Neuronal stem cell (in vitro differentiated cells): ENCODE measurements at places on chromosomes 1 and 21.

GRCh38 chr1:91645031-91645430 lies 144.4 kb downstream of the CDC7 start:
- H3K4me1 ChIP-seq: peaks cover 10% of the 10 kb centered on the region
- H3K36me3 ChIP-seq: no peaks in the 10 kb centered on the region
- peak overlapping the region; percentile 92 for H3K27ac ChIP-seq
- H3K27me3 ChIP-seq: no peaks in the 10 kb centered on the region

DNA sequence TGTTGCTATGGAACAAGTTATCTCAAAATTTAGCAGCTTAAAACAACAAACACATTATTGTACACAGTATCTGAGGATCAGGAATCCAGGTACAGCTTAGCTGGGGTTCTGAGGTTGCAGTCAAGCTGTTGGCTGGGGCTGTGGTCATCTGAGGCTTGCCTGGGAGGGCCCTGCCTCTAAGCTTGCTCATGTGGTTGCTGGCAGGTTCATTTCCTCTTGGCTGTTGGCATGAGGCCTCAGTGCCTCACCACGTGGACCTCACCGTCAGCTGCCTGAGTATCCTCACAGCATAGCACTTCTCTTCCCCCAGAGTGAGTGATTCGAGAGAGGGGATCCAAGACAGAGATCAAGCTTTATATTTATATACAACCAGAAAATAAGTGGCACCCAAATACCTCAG lies 18.6 kb downstream of the NTPCR start:
- no peaks in the 10 kb centered on the region for H3K27me3 ChIP-seq
- peaks cover 22% of the 10 kb centered on the region for H3K36me3 ChIP-seq
- no peak overlapping the region for H3K4me3 ChIP-seq
- no peak for DNase-seq

- H3K36me3 ChIP-seq: no peaks in the 10 kb centered on the region
- no peak overlapping the region for H3K4me3 ChIP-seq
- H3K27me3 ChIP-seq: no peaks in the 10 kb centered on the region
- DNase-seq: no peak
- H3K4me1 ChIP-seq: no peaks in the 10 kb centered on the region
Measured at GRCh38 chr1:115373305-115373704, 35.3 kb upstream of the NGF start.

GRCh38 chr1:186403632-186404031 lies 28.0 kb downstream of the ODR4 start:
- H3K27ac ChIP-seq: no peak overlapping the region
- no peaks in the 10 kb centered on the region for H3K27me3 ChIP-seq
- peaks cover 5% of the 10 kb centered on the region for H3K36me3 ChIP-seq

- H3K27ac ChIP-seq: no peak overlapping the region
- H3K27me3 ChIP-seq: peaks cover 27% of the 10 kb centered on the region
- no peaks in the 10 kb centered on the region for H3K36me3 ChIP-seq
- DNase-seq: no peak
- peaks cover 13% of the 10 kb centered on the region for H3K4me1 ChIP-seq
Measured at GRCh38 chr1:17739050-17739449, 16.1 kb upstream of the ACTL8 start.

GRCh38 chr1:223393275-223394214 lies at the start of gene CCDC185:
Gene CCDC185 (plus strand): TSS chr1:223393415. CDS start chr1:223393476, 61 bp downstream.
- no peak for DNase-seq
- no peaks in the 10 kb centered on the region for H3K27me3 ChIP-seq
- no peak within 1 kb of the TSS for H3K4me3 ChIP-seq
- H3K27ac ChIP-seq: no peak within 1 kb of the TSS
- no peaks in the 10 kb centered on the region for H3K36me3 ChIP-seq

- DNase-seq: no peak
- no peaks in the 10 kb centered on the region for H3K27me3 ChIP-seq
- no peak overlapping the region for H3K4me3 ChIP-seq
- H3K36me3 ChIP-seq: peaks cover 65% of the 10 kb centered on the region
- H3K4me1 ChIP-seq: no peaks in the 10 kb centered on the region
Measured at GRCh38 chr1:235317168-235317567, 10.8 kb downstream of the ARID4B start.

- H3K27me3 ChIP-seq: no peaks in the 10 kb centered on the region
- no peak for DNase-seq
- H3K36me3 ChIP-seq: no peaks in the 10 kb centered on the region
- H3K4me1 ChIP-seq: peaks cover 3% of the 10 kb centered on the region
- H3K27ac ChIP-seq: no peak overlapping the region
- no peak overlapping the region for H3K4me3 ChIP-seq
Measured at GRCh38 chr1:40102038-40102437, 5.0 kb upstream of the PPT1 start.

DNA sequence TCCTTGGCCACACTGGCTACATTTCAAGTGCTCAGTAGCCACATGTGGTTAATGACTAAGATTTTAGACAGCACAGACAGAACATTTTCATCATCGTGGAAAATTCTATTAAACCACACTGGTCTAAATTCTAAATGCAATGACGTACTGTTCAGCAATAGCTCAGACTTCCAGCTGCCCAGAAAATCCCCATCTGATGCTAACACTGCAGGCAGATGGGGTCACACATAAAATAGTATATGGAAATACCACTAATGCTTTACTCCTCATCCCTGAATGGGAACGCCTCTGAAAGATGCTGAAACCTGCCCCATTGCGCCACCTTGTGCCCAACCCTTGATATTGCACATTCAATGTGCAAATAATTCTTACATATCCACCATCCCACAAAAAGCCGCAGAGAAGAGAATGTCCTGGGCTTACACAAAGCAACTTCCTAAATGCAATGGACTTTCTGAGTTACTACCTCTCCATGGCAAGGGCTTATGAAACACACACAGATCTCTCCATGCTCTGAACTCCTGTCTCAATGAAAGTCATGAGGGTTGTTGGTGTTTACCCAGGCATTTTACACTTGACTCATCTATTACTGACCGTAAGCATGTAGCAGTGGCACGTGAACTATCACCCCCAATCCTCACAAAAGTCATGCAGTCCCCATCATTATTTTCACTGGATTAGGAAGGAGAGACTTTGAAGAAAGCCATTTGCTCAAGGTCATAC lies 20.3 kb upstream of the SLC5A9 start:
- H3K27ac ChIP-seq: no peak overlapping the region
- no peaks in the 10 kb centered on the region for H3K27me3 ChIP-seq
- H3K36me3 ChIP-seq: no peaks in the 10 kb centered on the region
- H3K4me1 ChIP-seq: no peaks in the 10 kb centered on the region

GRCh38 chr1:89692601-89693521 lies 59.9 kb downstream of the LRRC8C start:
- no peak overlapping the region for H3K27ac ChIP-seq
- H3K27me3 ChIP-seq: no peaks in the 10 kb centered on the region
- peaks cover 6% of the 10 kb centered on the region for H3K4me1 ChIP-seq
- no peak overlapping the region for H3K4me3 ChIP-seq
- H3K36me3 ChIP-seq: no peaks in the 10 kb centered on the region

DNA sequence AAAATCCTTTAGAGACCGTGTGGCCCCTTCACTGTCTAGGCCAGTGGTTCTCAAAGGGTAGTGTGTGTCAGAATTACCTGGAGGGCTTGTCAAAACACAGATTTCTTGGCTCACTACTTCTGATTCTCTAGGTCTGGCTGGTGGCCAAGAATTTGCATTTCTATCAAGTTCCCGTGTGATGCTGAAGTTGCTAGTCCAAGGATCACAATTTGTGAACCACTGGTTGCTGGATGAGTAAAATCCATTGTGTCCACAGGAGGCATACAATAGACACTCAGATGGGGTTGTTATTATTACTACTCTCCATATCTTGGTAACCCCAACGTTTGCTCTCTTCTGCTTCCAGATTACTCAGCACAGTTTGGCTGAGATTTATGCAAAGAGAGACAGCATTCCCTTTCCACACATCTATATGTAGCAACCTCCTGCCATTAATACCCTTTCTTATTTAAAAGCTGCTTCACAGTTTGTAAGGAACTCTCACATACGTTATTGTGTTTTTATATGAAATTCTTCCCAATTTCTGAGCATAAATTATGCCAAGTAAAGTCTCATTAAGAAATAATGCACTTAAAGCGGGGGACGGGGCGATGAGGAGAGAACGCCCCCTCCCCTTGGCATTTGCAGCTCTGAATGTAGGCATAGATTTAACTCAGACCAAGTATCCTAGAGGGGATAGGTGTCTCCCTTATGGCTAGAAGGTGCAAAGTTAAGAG lies 720 bp upstream of the TMCC2 start:
- H3K27ac ChIP-seq: peak overlapping the region; percentile 20
- peak overlapping the region; percentile 73 for H3K4me3 ChIP-seq
- no peaks in the 10 kb centered on the region for H3K27me3 ChIP-seq

DNA sequence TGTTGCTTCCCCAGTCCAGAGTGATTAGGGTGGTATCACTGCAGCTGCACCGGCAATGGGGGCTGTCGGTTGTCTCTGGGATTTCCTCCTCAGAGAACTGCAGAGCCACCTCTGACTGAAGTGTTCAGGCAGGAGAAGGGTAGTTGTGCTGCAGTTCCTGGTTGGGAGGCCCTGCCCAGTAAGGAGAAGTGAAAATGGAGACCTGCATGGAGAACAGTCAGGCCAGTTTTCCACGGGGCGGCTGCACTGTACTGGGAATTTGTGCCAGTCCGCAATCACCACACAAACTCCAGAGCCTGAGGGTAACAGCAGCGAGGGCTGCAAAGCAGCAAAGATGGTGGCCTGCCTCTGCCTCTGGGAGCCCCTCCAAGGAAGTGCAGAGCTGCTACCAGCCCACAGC lies 58.1 kb upstream of the CCDC190 start:
- no peaks in the 10 kb centered on the region for H3K4me1 ChIP-seq
- no peak overlapping the region for H3K27ac ChIP-seq
- no peak for DNase-seq

- no peaks in the 10 kb centered on the region for H3K36me3 ChIP-seq
- peak; percentile 9 for DNase-seq
- H3K27ac ChIP-seq: no peak overlapping the region
- peaks cover 19% of the 10 kb centered on the region for H3K4me1 ChIP-seq
Measured at GRCh38 chr1:59638231-59638711, 176.5 kb upstream of the HOOK1 start.

GRCh38 chr1:55233145-55233777 lies 18.1 kb upstream of the USP24 start:
- H3K27ac ChIP-seq: no peak overlapping the region
- H3K36me3 ChIP-seq: no peaks in the 10 kb centered on the region
- H3K27me3 ChIP-seq: no peaks in the 10 kb centered on the region
- DNase-seq: no peak
- H3K4me1 ChIP-seq: no peaks in the 10 kb centered on the region
- H3K4me3 ChIP-seq: no peak overlapping the region

GRCh38 chr1:54310439-54311328 lies 95.5 kb downstream of the SSBP3 start:
- peaks cover 63% of the 10 kb centered on the region for H3K4me1 ChIP-seq
- peaks cover 25% of the 10 kb centered on the region for H3K36me3 ChIP-seq
- H3K27me3 ChIP-seq: no peaks in the 10 kb centered on the region
- H3K4me3 ChIP-seq: no peak overlapping the region

DNA sequence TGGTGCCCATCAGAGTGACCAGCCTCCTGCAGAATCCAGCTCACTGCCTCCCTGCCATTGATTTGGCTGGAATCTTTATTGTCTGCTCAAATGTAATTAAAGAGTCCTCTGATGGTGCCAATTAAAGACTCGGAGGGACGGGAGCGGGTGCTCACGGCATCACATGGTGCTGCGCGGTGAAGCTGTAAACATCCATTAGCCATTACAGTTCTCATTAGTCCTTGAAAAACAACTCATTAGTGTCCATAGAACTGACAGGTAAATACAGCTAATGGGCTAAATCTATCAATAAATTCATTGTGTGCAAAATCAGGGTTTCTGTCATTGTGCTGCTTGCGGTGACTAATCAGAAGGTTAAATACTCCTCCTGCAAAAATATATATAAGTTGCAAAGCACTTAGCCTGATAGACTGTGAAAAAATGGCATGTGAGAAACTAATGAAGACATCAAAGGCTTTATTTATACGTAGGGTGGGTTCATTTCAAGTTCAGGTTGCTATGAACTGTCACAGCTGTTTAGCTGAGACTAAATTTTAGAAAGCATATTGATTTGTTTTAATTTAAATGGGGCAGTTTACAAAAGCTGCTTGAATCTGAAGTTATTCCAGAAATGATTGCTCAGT lies 289.8 kb upstream of the POU3F1 start:
- H3K27me3 ChIP-seq: no peaks in the 10 kb centered on the region
- no peak overlapping the region for H3K27ac ChIP-seq
- H3K4me1 ChIP-seq: peaks cover 9% of the 10 kb centered on the region
- H3K36me3 ChIP-seq: no peaks in the 10 kb centered on the region
- H3K4me3 ChIP-seq: no peak overlapping the region

GRCh38 chr1:156097499-156098178 lies 15.4 kb upstream of the MEX3A start:
- H3K36me3 ChIP-seq: peaks cover 93% of the 10 kb centered on the region
- H3K27me3 ChIP-seq: no peaks in the 10 kb centered on the region
- no peak overlapping the region for H3K4me3 ChIP-seq
- peak overlapping the region; percentile 9 for H3K27ac ChIP-seq
- peaks cover 27% of the 10 kb centered on the region for H3K4me1 ChIP-seq

DNA sequence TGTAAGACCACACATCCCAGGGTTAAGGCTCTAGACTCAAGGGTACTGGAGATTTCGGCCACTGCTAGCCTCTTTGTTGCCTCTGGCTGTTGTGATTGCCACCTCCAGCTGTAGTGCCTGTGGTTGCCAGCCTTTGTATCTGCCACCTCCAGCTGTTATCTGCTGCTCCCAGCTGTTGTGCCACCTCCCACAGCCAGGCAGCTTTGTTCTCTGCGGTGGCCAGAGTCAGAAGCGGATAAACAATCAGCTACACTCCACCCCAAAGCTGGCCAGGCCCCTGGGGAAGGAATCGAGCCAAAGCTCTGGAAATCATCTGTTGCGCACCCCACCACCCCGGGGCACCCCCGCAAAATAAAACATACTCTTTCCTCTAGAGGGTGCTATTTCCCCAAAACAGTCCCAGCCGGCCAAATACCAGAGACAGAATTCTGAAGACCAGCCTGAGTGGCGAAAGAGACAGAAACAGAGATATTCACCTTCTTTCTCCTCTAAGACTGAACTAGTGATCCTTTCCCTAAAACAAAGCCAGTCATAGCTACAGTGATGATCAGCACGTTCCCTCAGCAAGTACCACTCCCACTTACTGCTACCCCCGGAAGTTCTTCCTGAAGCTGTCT lies 14.8 kb upstream of the PIGM start:
- H3K4me3 ChIP-seq: no peak overlapping the region
- H3K4me1 ChIP-seq: peaks cover 3% of the 10 kb centered on the region
- no peak overlapping the region for H3K27ac ChIP-seq
- DNase-seq: no peak
- no peaks in the 10 kb centered on the region for H3K36me3 ChIP-seq

DNA sequence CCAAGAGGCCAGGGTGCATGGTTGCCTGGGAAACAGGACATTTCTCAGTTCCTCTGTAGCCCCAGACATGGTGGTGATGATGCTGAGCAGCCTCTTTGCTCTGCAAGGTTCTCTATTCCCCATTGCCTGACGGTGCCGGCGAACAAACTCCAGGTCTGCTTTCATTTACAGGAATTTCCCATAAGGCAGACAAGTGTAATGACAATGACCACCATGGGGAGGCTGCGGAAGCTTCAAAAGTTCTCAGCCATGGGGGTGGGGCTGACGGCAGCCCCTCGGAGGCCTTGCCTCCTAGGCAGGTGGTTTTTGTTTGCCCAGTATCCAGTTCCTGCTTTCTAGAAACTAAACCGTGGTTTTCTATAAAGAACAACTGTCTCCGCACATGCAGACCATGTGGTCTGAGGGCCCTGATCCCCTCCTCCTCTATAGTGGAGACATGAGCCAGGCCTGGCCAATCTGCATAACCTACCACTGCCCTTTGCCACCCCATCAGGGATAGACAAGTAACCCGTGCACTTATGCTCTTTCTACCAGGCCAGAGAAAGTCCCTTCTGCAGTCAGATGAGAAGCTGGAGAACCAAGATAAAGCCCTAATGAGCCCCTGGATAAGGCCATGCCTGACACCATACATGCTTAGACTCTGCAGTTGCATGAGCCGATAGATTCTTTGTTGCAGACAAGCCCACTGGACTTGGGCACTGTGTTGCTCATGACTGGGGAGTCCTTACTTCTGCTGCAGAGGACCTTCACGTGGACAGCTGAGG lies 54.1 kb downstream of the LDLRAD2 start:
- H3K4me3 ChIP-seq: no peak overlapping the region
- no peak overlapping the region for H3K27ac ChIP-seq
- H3K4me1 ChIP-seq: peaks cover 6% of the 10 kb centered on the region
- H3K36me3 ChIP-seq: peaks cover 32% of the 10 kb centered on the region
- no peaks in the 10 kb centered on the region for H3K27me3 ChIP-seq
